ELF-1 (cell line): ENCODE measurements at places on chromosomes 1 and 21.

GRCh38 chr1:236979149-236979900, 24.9 kb downstream of the MT1HL1 start:
- DNase-seq = no peak

- no peak for DNase-seq
Measured at GRCh38 chr1:229029879-229030235, 241.1 kb upstream of the RAB4A start.

- no peak for DNase-seq
Measured at GRCh38 chr1:91799159-91799558, 86.8 kb downstream of the TGFBR3 start.

DNA sequence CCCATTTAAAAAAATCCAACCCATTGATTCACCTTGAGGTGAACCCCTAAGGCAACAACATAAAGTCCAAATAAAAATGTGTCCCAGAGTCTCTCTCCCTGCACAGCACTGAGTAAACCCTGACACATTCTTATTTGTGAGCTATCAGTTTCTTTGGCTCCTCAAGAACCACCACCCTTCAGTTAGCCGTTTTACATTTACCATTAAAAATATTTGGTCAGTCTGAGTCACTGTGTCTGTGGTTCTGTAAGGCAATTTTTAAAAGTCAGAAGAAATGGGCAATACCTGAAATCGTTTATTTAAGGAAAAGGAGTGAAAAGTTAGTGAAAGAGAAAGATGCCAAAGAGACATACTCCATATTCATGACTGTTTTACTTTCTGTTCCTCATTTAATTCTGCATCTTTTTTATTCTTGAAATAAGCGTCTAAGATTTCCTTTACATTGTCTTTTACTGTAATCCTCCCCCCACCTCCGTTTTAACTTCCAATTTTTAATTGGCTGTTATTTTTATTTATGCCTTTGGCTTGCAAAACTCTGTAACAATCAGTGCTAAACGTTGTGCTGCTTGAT, 91.7 kb upstream of the IVNS1ABP start:
- no peak for DNase-seq

DNA sequence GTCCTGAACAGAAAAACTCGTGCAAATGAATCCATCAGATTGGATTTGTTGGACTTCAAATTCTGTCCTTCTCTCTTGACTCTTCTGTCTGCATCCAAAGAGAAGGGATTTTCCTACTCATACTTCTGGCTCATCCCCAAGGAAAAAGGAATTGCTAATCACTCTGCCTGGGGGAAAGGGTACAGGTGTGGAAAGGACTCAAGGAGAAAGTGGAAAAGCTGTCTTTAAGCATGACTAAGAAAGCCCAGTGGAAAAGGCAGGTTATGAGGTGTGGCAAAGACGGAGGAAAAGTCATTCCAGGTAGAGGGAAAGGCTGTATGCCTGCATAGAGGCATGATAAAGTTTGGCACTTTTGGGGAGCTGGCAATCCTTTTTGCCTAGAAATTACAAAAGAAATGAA, 43.4 kb downstream of the PTGS2 start:
- no peak for DNase-seq

DNA sequence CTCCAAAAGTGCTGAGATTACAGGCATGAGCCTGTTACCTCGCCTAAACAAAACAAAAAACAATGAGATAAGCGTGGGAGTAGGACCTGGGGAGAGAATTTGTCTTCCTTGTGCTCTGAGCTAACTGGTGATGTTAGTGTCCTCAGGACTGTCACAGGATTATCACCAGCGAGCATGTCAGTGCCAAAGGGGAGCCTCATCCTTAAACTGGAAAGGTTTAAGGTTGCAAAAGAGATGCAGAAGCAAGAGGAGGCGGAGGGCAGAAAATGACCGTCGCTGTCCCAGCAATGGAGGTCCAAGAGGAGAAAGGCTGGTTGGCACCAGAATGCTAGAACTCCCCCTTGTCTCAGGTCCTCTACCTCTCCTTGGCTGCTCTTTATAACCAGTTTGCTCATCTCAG, 3.9 kb downstream of the SYPL2 start:
- no peak for DNase-seq

DNA sequence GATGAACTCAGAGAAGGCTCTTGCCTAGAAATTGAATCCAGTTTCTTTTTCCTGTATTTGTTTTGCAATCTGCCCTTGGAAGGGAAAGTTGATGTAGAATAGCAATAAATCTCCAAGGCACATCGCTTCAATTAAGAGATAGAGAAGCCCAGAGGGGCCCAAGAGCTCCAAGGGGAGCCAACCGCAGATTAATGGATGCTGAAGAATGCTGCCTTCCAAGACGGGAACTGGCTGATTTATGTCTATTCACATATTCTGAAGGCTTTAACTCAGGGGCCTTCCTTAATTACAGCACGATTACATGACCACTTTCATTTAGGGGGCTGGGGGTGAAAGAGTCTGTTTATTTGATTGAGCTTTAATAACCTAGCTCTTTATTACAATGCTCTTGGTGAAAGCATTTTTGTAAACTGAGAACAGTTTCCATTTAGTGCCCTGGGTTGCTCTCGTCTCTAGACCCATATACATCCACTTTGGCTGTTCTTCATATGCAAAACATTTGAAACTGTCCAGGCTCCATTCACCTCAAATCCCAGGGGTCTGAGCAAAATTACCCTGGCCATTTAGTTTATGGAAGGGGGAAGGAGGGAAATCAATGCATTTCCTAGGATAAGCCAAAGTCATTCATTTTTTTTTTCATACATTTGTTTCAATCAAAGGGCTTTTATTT, 87.4 kb upstream of the CLDN14 start:
- DNase-seq = no peak

DNA sequence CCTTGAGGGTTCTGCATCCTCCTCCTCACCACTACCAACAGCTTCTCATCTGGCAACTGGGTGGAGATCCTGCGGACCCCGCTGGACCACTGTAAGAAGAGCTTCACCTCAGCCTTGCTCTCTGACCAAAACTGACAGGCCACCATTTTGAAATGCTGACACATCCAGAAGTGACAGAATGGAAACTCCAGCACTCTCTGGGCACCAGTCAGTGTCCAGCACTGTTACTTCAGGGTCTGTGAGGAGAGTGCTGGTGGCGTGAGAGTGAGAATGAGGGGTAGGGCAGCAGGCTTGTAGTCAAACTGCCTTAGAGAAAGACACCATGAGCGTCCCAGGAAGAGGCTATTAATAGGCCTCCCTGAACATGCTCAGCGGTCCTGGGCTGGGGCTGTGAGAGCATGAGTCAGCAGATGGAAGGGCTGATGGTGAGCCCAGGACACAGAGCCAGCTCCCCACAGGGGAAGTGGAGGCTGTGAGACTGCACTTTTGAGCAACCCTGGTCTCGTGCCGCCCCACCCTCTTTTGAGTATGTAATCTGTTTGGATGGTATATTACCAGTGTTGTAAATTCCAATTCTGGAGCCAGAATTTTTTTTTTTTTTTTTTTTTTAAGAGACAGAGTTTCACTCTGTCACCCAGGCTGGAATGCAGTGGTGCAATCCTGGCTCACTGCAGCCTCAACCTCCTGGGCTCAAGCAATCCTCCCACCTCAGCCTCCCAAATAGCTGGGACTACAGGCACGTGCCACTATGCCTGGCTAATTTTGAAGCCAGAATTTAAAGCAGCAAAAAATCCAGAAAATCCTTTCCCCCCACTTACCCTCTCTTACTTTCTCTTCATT, 34.4 kb upstream of the SLC30A1 start:
- DNase-seq = peak; percentile 61

DNA sequence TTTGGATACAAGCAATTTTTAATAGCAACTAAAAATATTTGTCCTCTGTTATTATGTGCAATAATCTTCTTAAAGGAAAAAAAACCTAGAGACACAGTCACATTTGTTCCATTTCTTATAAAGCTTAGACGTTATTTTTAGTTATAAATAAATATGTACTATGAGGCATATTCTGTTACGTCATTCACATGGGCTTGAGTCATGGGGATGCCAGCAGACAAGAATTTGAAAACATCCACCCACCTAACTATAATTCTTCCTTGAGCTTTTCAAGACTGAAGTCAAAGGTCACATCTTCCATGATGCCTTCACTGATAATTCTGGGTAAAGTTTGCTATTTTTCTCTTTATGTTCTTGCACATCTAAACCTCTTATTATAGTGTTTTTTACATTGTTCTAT, 268.8 kb downstream of the KCTD3 start:
- DNase-seq = no peak

GRCh38 chr21:31780944-31781343, 49.0 kb upstream of the SCAF4 start:
- DNase-seq = no peak

DNA sequence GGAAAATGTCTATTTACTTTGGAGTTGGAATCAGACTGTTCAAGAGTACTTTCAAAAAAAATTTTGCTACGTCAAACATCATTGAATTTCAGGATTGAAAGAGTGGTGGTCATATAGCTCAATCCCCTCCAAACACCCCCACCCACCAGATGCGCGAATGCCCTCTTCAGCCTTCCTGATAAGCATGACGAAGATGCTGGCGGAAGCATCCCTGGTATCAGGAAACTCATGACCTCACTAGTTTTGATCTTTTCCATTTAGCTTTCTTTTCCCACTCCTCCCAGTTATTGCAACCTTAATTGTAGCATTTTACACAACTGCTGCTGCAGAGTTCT, 104.4 kb downstream of the LEPR start:
- DNase-seq = no peak

DNA sequence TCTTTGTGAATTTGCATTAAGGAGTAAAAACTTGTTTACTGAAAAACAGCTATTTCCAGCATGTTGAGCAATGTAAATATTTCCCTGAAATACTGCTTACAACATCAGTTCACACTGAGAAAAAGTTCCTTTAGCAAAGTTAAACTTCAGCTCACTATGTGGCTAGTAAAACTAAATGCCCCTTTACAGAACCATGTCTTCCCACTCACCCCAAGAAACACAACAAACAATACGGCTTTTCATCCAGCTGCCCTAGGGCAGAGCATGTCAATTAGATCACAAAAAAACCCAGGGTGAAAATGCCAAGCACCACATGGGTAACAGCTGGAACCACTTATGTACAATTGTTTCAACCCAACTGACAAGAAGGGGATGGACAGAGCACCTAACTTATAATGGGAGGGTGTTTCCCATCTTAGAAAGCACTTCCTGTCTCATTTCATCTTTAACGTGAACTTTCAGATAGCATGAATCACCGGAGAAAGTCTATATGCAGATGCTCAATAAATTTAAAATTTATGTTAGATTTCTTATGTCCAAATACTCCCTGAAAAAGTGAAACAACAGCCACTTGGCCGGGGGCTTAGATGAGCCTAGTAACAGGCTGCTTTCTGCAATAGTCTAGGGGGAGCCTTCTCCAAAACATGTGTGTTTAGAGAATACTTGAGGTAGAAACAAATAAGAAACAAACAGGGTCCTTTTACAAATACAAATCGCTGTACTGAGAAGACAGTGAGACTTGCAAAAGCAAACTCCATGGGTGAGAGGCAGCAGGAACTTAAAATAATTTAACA, 6.6 kb downstream of the NID1 start:
- peak; percentile 21 for DNase-seq

- no peak for DNase-seq
Measured at GRCh38 chr21:28445141-28445830, 547.4 kb downstream of the LTN1 start.

- DNase-seq = no peak
Measured at GRCh38 chr1:215277532-215277931, 195.0 kb downstream of the KCNK2 start.

- DNase-seq = no peak
Measured at GRCh38 chr1:163574119-163574518, 252.4 kb downstream of the NUF2 start.

- no peak for DNase-seq
Measured at GRCh38 chr21:19590044-19590443, 1186.5 kb upstream of the TMPRSS15 start.

- no peak for DNase-seq
Measured at GRCh38 chr1:239354231-239354630, 32.1 kb upstream of the CHRM3 start.

DNA sequence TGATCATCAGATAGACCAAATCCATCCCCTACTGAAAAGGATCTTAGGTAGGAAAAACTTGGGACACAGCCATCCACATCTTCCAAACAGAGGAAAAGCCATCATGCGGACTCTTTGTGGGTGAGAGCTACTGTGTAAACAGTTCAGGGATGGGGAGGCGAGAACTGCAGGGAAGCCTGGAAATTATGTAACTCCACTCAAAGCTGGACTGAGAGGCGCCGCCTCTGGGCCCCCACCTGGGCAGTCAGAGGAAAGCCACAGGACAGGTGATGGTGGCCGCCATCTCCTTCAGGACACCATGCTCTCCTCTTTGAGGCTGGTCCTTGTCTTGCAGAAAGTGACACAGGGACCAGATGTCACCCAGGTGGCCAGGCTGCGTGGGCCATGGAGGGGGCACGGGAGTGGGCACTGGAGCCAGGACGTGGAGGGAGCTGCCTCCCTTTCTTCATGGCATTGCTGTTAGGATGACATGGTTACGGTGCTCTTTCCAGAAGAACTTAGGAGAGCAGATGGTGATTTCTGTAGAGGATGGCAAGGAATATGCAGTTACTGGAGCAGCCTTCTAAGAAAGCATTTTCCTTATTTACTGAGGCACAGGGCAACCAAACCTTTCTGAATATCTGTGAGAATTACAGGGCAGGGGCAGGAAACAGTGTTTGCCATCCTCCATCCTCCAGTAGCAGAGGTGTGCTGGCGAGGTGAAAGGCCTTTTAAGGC, 32.0 kb upstream of the TDRD10 start:
- no peak for DNase-seq

GRCh38 chr21:40331804-40332203, 464.6 kb downstream of the PCP4 start:
- no peak for DNase-seq

DNA sequence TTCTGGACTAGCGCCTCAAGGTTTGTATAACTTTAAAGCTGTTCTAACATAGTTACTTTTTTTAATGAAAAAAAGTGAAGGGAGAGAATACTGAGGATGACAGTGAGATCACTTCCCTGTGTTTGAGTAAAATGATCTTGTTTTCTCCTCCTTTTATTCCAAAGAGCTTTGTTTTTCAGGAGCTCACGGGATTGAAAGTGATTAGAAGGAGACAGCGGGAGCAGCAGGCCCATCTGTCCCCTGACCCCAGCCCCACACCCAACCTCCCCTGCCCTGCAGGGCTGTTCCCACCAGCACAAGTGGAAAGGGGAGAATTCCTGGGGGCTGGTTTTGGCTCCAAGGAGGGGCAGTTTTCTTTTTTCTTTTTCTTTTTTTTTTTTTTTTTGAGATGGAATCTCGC, 2.1 kb upstream of the DNMT3L start:
- DNase-seq = no peak
